Activated CD4-positive, alpha-beta T cell treated with anti-CD3 and anti-CD28 coated beads, Interleukin-2, Interleukin-4, amounts not matched to agents 100 ng/mL and 50 ng/mL, durations not matched to agents 16 hours and 8 hours (primary cell): ENCODE measurements at places on chromosomes 11 and 22.

DNA sequence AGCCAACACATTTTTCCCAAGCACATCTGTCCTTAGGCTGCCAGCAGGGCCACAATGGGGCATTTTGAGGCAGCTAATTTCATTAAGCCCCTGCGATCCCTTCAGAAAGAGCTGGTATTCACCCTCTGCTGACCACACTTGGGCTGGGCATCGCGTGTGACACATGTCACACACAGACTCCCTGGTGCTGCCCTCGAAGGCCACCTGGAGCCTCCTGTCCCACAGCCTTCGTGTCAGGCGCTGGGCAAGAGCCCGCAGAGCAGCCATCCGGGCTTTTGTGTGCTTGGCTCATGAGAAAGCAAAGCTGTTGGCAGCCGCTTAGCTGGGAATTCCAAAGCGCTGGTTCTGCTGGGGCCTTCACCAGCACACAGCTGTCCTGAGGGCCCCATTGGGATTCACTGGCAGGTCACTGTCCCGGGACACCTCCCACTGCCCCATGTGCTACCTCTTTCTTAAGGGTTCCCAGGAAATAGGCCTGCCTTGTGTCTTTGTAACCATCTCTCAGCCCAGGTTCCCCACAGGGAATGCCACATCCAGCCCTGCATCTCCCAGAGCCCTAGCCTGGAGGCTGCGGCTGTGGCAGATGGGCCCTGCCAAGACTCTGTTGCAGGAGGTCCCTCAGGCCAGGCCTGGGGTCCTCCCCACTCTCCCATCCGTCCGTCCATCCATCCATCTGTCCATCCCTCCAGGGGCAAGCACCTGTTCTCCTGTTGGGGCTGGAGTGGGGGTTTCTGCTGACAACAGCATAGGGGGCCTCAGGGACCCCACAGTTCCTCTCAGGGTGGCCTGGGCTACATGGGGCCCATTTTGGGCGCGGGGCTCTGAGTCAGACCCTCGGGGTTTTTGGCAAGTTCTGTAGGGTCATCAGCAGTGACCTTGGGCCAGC, 4.9 kb downstream of the CLDN5 start:
- no peak for DNase-seq

DNA sequence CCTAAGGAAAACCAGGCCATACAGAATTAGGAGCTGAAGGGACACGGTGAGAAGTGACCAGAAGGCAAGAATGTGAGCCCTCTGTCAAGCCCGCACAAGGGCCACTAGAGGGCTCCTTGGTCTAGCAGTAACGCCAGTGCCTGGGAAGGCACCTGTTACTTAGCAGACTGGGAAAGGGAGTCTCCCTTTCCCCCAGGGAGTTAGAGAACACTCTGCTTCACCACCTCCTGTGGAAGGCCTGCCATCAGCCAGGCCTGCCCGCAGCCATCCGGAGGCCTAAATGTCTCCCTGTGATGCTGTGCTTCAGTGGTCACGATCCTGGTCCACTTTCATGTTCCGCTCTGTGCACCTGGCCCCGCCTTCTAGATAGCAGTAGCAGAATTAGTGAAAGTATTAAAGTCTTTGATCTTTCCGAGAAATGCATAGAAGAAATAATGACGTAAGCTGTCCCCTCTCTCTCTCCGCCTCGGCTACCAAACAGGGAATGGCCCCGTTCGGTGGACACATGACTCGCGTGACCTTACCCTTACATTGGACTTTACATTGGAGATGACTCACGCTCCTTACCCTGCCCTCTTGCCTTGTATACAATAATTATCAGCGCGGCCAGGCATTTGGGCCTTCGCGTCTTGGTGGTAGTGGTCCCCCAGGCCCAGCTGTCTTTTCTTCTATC, 10.7 kb upstream of the GSTP1 start:
- DNase-seq, result peak; percentile 28

- no peak for DNase-seq
Measured at GRCh38 chr11:60769811-60770210, 13.1 kb downstream of the MS4A15 start.

GRCh38 chr22:44731357-44731970, 20.9 kb upstream of the ARHGAP8 start:
- no peak for DNase-seq
